ENCODE measurements at places on chromosomes 3 and 15.
A peak's percentile ranks its signal among the peaks of the same experiment; 100 is the strongest.

- DNase-seq, result no peak
These were observed 258.8 kb downstream of the PLOD2 start for GRCh38 chr3:145902166-145902565.

DNA sequence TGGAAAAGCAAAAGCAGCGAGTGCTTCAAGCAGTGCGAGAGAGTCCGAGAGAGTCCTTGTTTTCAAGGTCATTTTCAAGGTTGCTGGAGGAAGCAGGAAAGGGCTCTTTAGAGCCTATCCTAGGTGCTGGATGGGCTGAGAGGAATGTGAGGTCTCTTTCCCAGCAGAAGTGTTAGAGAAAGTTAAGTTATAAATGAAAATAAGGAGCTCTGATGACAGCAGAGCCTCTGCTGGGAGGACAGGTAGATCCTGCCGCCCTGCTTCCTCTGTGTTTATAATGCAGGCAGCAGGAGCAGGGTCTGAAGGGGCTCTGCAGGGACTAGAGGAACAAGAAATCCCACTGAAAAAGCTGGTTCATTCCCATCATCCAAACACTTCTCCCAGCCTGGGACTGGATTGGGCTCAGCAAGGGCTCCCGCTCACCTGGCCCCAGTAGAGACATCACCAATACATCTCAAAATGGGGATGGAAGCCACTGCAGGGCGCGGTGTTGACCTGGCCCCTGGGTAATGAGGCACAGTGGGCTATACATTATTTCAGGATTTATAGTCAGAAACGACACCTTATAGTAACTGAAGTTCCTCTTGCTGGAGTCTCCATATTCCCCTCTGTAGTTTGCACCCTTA lies 41.5 kb upstream of the RAB6B start:
- DNase-seq, result no peak

- DNase-seq, result no peak
These were observed 16.1 kb downstream of the LRRC2 start for GRCh38 chr3:46549989-46550388.

DNA sequence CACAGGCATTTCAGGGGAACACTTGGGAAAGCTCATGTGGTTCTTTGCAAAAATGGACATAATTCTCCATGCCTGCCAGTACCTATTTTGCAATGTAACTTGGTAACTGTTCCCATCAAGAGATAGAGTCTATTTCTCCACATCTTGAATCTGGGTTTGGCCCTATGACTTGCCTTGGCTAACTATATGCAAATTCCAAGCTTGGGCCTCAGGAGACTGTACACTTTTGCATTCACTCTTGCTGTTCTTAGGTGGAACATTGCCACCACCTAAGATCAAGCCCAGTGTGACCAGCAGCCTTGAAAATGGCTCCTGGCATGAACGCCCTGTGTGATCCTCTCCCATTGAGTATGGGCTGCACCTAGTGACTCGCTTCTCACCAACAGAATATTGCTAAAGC lies 19.8 kb upstream of the SMAD6 start:
- no peak for DNase-seq

DNA sequence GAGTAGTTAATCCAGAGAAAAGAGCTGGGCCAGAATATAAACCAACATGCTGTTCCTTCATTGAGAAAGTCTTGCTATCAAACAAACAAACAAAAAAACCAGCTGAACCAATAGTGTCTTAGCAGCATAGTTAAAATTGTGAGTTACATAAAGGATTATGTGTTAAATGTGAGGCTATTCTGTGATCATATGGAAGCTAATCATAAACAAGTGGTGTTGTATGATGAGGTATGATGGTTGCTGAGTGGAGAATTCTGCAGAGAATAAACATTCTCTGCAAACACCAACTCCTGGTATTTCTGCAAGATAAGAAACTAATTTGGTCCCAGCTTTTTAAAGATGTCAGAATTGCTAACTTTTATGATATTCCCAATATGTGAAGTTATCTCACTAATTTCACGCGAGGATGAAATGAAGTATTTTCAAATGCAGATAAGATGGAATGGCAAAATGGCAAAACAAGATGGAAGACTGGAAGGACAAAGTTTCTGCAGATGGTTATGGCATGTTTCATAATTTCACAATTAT lies 22.9 kb upstream of the SPESP1 start:
- DNase-seq, result no peak

- no peak for DNase-seq
These were observed 923.1 kb downstream of the TBL1XR1 start for GRCh38 chr3:176274161-176274560.

DNA sequence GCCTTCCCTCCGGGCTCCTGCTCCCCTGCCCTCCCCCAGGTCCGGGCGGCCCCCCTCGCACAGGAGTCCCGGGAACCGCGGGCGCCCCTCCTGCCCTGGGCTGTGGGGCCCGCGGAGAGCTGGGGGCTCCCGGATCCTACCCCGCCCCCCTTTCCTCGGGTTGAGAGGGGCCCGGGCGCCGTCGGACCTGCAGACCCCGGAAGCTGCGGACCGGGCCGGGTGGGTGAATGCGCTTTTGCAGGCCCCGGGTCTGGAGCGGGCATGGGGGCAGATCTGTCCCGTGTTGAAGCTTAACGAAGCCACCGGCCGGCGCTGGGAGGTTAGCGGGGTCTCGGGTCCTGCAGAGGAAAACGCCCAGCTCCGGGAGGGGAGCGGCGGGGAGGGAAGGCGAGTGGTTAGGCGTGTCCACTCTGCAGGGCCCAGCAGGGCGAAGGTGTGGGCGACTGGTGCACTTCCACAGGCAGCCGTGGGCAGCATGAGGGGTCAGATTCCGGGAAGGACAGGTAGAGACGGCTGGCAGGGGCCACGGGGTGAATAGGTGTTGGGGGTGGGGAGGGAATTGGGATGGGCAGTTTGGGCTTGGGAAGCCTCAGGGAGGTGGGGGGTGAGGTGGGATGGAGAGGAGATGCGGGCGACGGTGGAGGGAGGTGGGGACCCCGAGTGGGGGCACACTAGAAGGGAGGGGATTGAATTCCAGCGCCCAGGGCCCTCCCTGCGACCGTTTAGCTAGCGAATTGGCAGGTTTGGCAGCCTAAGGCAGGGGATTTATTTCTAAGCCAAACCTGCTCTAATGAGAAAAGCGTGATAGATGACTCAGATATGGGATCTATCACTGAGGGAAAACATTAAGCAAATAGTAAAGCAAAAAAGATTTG lies 635 bp downstream of the CD276 start:
- no peak for DNase-seq

DNA sequence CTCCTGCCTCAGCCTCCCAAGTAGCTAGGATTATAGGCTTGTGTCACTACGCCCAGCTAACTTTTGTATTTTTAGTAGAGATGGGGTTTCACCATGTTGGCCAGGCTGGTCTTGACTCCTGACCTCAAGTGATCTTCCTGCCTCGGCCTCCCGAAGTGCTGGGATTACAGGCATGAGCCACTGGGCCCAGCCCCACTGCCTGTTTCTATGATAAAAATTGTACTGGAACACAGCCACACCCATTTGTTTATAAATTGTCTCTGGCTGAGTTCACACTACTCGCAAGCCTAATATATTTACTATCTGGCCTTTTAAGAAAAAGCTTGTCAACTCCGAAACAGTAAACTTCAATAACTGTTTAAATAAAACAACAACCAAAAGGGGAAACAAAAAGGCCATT lies 309.4 kb upstream of the WNT5A start:
- DNase-seq, result no peak

DNA sequence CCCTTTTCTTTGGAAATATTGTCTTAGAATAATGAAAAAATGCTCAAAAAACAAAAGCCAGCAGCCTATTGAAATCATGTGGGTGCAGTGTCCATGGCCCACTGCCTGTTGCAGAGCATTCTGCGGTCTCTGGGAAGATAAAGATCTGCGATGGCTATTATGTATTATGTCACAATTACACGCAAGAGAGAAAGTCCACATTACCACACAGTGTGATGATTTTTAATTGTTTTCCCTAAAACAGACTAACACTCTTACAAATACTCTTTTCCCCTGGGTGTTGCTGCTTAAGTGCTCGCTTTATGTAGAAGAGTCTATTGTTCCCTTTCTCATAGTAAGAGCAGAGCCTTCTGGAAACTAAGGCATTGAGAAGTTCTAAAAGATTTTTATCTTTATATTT lies 32.2 kb downstream of the SSR3 start:
- DNase-seq, result no peak

DNA sequence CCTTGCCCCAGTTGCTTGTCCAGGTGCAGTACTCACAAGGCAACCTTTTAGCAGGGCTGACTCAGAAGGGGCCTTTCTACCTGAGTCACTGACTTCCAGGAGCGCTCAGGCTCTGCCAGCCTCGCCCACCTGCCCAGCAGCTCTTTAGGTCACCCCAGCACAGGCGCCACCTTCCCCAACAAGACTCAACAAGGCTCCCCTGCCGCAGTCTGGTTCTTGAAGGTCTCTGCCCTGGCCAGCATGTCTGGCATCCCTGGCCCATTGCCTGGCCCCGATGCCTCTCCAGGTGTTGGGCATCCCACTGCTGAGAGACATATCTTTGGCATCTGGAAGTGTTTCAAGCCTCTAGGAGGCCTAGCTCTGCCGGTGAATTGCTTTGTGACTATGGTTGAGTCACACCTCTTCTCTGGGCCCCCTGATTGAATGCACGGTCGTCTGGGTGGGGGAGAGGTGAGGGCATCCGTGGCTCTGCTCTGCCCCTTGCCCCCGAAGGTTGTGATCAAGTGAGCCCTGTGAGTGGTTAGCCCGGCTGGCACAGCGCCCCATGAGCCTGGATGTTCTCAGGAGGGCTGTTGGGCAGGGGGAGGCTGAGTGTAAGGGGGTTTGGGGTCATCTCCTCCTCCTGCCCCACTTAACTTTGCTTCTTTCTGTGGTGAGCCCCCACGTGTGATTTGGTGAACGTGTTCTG lies 21.6 kb downstream of the SNX33 start:
- DNase-seq, result peak; percentile 99

GRCh38 chr3:62918131-62918530 lies 42.9 kb upstream of the CADPS start:
- no peak for DNase-seq

GRCh38 chr3:148074946-148075345 lies 622.8 kb upstream of the AGTR1 start:
- DNase-seq, result no peak

DNA sequence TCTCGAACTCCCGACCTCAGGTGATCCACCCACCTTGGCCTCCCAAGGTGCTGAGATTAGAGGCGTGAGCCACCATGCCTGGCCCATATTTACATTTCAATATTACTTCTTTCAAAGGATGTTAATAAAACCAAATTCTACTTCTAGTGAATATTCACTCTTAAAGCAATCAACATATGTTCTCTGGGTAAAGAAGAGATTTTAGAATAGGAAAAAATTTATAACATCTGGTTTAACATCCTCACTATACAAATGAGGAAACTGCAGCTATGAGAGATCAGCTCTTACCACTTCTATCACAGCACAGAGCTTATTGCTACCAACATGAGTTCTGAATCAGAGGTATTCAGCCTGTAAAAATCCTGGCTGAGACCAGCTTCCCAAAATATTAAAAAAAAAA lies 48.7 kb downstream of the IL17RD start:
- DNase-seq, result no peak

Data from keratinocyte (primary cell).